ENCODE measurements at places on chromosomes 4 and X. TPM values are rescaled to one million over a fixed set of nuclear protein-coding genes. Genes with fewer than 3 reads are reported as not detected.

DNA sequence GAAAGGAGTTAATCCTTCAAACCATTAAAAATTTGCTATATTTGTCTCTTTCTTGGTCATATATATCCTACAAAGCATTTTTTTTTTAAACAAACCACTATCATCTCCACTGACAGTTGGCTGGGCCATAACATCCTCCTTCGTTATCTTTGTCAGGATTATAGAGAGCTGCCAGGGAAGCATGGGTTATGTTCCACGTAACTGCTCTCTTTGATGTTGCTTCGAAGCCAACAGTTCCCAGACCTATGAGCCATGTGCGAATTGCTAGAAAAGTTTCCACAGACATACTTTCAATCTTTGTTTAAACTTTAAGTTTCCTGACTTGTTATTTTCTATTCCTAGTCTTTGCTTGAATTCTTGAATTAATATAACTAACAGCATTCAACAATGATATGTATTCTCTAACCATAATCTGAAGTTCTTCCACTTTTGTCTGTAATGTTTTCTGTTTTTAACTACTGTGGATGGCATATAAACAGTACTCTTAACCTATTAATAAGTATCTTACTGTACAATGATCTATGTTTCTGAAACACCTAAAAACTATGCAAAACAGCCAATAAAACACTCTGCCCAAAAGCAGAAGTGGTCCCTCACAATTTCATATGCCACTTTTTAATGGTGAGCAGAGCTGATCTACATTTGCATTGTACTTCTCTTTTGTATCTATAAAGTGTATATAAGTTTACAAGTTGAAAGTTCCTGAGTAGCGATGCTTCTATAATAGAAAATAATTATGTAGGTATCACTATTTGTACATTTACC is 37.9 kb downstream of the EREG start:
- no peak for DNase-seq

- DNase-seq, result no peak
Observed at GRCh38 chrX:41145920-41146608, 60.8 kb downstream of the USP9X start.

DNA sequence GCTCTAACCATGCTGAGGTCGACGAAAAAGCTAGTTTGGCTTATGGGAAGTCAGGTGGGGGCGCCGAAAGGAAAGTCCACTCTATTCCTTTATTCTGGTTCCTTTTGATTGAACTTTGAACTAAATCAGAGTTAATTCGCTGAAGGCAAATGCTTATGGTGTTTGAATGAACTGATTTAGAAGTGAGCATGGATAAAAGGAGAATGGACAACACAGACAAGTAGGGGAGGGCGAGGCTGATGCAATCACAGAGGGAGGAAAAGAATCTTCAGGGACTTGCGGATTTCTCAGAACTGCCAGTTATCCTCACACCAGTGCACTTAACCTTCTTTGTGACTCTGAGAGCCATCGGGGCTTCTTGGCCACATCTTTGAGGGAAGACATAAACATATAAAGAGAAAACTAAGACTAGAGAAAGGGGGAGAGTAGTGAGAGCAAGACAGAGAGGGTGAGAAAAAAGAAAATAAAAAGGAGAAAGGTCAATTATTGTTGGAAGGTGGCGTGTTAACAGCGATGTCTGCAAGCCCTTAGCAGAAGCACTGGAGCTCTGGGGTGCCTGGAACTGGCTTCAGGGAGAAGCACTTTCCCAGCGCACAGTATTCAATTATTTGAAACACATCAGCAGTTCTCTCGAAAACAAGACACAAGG is 79.6 kb upstream of the PLAC1 start:
- no peak for DNase-seq

DNA sequence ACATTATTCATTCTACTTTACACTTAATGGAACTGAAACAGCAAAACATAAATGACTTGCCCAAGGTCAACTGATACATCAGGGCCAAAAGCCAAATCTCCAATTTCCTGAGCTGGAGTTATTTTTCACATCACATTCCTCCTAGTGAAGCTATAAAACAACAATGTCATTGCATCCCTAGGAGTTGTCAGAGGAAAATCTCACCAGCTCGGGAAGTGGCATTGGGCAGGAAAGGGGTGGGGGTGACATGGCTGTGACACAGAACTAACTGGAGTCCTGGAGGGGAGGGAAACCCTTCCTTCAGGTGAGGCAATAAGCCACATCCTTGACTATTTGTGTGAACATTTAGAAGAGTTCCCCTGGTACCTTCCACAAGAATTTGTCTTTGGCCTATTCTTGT is 47.3 kb downstream of the MEPE start:
- DNase-seq, result no peak

- no peak for DNase-seq
Observed at GRCh38 chrX:96841325-96841724, 42.4 kb upstream of the RPA4 start.

DNA sequence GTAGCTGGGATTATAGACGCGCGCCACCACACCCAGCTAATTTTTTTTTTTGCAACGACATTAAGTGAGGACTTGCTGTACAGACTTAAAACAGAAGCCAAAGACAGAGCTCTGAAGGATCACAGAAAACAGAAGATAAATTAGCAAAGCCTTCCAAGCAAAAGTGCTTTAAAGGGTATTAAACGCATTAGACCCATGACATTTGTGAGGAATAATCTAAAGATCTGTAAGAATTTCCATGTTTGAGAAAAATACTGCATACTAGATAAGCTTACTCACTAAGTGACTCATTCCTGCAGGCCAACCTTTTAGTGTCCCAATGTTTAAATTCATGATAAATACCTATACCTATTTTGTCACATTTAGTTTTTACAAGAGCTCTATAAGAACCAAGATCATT is 27.4 kb downstream of the SMARCA1 start:
- DNase-seq, result no peak

- DNase-seq, result no peak
Observed at GRCh38 chr4:67087897-67088296, 457.4 kb downstream of the CENPC start.

- DNase-seq, result no peak
Observed at GRCh38 chrX:118212817-118213183, 96.2 kb upstream of the KLHL13 start.

- no peak for DNase-seq
Observed at GRCh38 chrX:12327836-12328235, 189.6 kb downstream of the FRMPD4 start.

DNA sequence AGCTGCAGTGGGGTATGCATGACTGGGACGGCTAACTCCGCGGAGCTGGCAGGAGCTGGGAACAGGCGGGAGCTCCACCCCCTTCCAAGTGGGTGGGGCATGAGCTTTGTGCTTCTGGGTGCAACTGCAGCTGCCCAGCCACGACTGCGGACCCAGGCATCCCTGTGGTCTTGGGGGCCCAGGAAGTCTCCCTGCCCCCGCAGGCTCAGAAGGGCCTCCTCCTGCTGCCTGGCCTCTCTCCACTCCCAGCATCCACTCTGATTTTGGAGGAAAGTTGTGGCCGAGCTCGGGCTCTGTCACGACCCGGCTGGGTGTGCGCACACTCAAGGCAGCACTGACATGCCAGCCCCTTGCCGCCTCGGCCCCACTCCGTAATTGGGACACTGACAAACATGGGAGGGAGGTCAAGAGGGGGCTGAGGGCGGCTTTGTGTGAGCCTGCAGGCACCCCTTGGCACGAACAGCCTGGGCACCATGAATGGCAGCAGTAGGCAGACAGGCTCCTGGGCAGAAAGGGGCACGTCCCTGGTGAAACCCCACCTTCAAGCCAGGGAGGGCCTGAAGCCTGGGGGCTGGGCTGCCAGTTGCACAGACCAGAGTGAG is 822.6 kb downstream of the GLUD2 start:
- no peak for DNase-seq

- DNase-seq, result no peak
Observed at GRCh38 chr4:69910016-69910782, 20.7 kb upstream of the CSN1S1 start.

Gene COL25A1
- 3.4 TPM for total RNA-seq

Gene POU4F2
- not detected for total RNA-seq

Gene SLIT2
- 38.1 TPM for total RNA-seq

Gene USP17L20
- not detected for total RNA-seq

Gene TEX13D
- total RNA-seq, result not detected

Gene RHOXF2B
- total RNA-seq, result not detected

Gene CAPN6
- total RNA-seq, result 0.47 TPM

Measured in ureter (tissue), 1 donor.